Stimulated activated CD4-positive, alpha-beta T cell treated with anti-CD3 and anti-CD28 coated beads, Interleukin-4, amount 100 ng/mL, for 24 hours (primary cell): ENCODE measurements at places on chromosomes 7 and 10.

GRCh38 chr10:54063514-54063913 is 737.5 kb downstream of the PCDH15 start:
- no peak for DNase-seq

DNA sequence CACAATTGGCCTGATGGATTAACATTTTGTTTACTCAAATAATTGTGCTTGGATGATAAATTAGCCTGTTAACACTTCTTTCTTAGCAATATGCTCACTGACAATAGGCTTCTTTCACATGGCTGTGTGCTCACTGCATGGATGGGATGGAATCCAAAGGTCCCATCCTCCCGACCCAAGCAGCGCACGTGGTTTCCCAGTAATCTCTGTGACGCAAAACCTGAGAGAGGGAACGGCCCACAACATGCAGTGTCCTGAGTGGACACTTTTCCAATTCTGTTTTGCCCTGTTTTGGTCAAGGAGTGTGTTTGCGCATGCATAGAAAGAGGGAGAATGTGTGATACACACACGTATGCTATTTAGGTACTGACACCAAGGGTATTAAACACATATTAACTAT is 42.1 kb upstream of the RASGEF1A start:
- DNase-seq: no peak

- DNase-seq: no peak
Measured at GRCh38 chr7:45068236-45069023, 20.3 kb downstream of the NACAD start.

GRCh38 chr10:12687996-12688395 is 313.5 kb downstream of the CCDC3 start:
- no peak for DNase-seq

DNA sequence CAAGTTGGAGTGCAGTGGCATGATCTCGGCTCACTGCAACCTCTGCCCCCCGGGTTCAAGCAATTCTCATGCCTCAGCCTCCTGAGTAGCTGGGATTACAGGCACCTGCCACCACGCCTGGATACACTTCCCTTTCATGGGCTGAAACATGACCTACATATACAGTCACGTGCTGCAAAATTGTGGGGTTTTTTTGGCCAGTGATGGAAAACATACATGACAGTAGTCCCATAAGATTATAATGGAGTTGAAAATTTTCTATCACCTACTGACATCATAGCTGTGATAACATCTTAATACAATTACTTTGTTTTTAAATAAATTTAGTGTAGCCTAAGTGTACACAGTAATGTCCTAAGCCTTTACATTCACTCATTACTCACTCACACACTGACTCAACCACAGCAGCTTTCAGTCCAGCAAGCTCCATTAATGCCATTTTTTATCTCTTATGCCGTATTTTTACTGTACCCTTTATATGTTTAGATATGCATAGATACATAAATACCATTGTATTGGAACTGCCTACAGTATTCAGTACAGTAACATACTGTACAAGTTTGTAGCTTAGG is 79.9 kb upstream of the TMEM196 start:
- no peak for DNase-seq

GRCh38 chr10:34434119-34434594 is 380.9 kb downstream of the PARD3 start:
- DNase-seq: no peak

GRCh38 chr10:52351914-52352330 is 37.8 kb downstream of the DKK1 start:
- no peak for DNase-seq

DNA sequence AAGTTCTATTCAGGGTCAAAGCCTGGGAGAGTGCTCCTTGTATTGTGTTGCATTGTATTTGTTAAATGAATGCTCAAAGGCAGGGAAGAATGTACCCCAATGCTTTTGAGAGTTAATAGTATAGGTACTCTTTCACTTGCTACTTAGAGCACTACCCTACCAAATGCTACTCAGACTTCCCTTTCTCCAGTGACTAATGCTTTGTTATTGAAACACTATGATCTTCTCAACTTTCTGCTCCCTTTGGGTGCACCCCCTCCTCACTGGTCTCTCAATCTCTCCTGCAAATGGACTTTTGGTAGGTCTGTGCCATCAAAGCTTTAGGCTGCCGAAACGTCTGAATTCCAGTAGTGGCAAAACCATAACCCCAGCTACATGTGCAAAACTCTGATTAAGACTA is 177.7 kb upstream of the AHR start:
- no peak for DNase-seq

- DNase-seq: no peak
Measured at GRCh38 chr10:1205450-1206030, 149.4 kb downstream of the WDR37 start.

GRCh38 chr7:142647749-142648148 is 101.5 kb upstream of the PRSS1 start:
- no peak for DNase-seq

DNA sequence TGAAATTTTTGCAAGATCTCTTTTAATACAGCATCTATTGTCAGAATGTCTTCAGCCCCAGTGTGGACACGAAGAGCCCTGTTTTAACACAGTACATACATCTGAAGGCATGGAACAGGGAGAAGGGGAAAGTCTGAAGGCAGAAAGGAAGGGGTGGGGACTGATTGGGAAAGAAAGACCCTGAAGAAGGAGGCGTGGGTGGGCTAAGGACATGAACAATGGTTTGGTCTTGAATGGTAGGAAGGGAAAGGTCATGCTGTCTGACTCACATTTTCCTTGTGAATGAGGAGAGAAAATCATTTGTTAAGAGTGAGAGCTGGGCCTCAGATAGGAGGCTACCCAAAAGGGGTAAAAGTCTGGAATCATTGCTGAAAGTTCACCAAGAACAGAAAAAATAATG is 297.1 kb downstream of the GALNT17 start:
- no peak for DNase-seq
